Endodermal cell (in vitro differentiated cells): ENCODE measurements at places on chromosomes 2 and 18. TPM values are rescaled to one million over a fixed set of nuclear protein-coding genes. Genes with fewer than 3 reads are reported as not detected.
A peak's percentile ranks its signal among the peaks of the same experiment; 100 is the strongest.

The FBLN7 gene
- 1.9 to 8.7 TPM (median 8.4 TPM) in 3 replicates for total RNA-seq

The DIS3L2 gene
- 30.8 to 49.4 TPM (median 39.5 TPM) in 3 replicates for total RNA-seq

The REG3A gene
- not detected in 2 replicates for total RNA-seq

The AFF3 gene
- 0.73 and 0.75 TPM in 2 replicates for total RNA-seq

The UBE2E3 gene
- total RNA-seq, result 84.2 and 86.0 TPM in 2 replicates

The UCN gene
- total RNA-seq, result 0.75 to 0.84 TPM in 2 of 3 replicates, not detected in the other

The RUFY4 gene
- total RNA-seq, result 0.35 TPM in 1 of 2 replicates, not detected in the other

GRCh38 chr2:219356834-219357233, 24.3 kb upstream of the RESP18 start:
- DNase-seq, result no peak

GRCh38 chr2:200863782-200864175, 679 bp downstream of the CLK1 start:
- DNase-seq, result peak; percentile 65

DNA sequence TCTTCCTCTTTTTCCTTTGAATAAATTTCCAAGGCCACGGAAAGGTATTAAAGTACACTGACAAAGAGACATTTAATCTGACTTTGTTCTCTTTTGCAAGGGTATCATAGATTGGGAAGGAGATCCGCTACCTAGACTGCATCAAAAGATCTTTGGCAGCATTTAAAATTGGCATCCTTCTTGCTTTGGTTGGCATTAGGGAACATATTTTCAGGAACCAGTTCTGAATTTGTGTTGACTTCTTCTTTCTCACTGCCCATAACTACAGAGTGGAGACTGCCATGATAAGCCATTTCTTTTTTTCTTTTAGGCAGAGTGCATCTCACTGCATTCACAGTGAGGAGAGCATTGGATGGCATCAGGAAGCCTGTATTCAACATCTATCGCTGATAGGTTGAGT, 83.4 kb downstream of the DOCK10 start:
- no peak for DNase-seq

- DNase-seq, result no peak
These were observed 649.1 kb downstream of the NYAP2 start for GRCh38 chr2:226048611-226049010.

DNA sequence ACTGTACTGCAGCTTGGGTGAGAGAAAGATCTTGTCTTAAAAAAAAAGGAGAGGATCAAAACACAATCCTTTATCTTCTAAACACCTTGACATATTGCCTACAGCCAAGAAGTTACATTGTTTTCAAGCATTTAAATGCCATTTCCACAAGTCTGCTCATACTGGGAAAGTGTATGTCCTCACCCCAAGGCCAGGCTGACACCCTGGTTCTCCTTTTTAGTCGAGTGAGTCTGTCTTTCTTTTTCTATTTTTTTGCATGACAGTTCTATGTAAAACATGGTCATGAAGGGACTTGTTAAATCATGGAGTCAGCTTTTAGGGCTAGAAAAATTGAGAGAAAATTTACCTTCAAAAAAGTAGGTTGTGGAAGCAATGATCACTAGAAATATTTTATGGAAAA, 233.3 kb downstream of the FAM210A start:
- no peak for DNase-seq

DNA sequence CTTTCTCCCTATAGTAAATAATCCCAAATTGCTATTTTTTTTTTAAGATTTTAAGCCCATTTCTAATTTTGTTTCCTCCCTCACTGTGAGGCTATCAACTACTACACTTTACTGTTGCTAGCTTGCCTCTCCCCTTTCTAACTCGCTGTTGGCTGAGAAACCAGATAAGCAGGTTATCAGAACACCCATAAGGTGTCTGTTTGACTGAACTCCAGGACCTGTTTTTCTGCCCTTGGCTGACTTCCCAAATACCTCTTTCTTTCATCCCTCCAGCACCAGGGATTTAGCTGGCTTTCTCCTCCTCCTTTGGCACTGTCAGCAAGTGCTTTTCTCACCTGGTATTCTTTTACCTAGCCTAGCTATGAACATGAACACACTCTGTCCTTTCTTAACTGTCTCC, 11.1 kb downstream of the TRAK2 start:
- peak; percentile 57 for DNase-seq

DNA sequence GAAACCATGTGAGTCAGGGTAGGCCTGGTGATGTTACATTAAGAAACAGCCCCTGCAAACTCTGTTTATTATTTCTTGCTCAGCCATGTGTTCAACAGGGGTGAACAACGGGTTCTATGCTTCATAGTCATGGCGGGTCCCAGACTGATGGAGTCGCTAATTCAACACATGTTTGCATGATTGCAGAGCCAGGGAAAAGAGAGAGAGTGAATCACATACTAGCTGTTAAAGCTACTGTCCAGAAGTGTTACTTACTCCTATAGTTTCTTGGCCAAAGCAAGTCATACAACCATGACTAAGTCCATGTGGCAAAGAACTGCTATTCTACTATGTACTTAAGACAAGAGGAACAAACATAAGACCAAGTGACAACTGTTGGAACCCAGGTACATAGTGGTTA, 241.2 kb upstream of the SKOR2 start:
- peak; percentile 3 for DNase-seq

DNA sequence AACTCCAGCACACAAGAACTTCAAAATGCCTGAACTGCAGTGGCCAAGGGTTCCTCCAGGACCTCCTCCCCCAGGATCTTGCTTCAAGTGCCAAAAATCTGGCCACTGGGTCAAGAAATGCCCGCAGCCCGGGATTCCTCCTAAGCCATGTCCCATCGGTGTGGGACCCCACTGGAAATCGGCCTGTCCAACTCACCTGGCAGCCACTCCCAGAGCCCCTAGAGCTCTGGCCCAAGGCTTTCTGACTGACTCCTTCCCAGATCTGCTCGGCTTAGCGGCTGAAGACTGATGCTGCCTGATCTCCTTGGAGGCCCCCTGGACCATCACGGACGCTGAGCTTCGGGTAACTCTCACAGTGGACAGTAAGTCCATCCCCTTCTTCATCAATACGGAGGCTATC, 306.4 kb downstream of the RBM43 start:
- DNase-seq, result no peak

- no peak for DNase-seq
These were observed 82.0 kb upstream of the MEX3C start for GRCh38 chr18:51279367-51279984.

DNA sequence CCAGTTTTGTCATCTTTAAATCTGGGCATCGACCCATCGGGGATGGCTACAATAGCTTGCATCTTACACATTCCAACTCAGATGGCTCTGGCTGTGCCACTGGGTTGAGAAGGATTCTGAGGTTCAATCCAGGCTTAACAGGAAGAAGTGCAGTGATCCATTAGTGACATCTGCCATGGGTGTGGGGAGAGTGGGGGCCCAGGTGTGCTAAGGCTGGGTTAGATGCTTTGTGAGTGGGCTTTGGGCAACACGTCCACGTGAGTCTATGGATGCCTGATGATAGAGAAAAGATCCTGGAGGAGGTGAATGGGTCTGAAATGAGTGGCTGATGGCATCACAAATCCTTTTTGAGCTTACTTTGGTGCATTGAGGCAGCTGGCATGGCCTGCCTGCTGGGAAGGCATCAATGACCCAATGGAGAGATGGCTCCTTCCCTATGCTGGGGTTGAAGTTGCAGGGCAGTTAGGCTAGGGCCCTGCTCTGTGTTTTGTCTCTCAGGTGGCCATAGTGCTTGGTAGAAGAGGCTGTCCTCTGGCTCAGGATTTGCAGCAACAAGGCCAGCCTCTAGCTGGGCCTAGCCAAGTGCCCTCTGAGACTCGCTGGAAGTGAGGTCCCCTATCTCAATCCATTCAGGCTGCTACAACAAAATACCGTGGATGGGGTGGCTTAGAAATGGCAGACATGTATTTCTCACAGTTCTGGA, 56.7 kb downstream of the HS1BP3 start:
- peak; percentile 36 for DNase-seq

DNA sequence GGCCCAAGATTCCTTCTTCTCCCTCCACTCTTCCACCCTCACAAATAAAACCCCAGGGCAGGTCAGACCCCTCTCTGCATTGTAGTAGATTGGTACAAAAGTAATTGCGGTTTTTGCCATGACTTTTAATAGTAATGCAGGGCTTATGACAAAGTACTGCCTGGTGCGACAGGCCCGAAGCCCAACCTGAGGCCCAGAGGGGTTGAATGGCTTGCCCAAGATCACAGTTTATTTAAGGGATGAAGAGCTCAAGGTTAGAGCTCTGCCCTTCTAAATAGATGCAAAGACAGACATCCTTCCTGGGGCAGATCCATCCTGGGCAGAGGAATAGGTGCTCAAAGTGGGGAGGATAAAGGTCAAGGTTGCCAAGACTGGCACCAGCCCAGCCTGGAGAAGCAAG, 899 bp upstream of the PSTPIP2 start:
- DNase-seq, result no peak

GRCh38 chr18:22031611-22032010, 137.8 kb upstream of the GATA6 start:
- no peak for DNase-seq
